Femur (tissue), 1 donor: ENCODE measurements at places on chromosomes 5 and 9.

- no peak for DNase-seq
These were observed 35.7 kb upstream of the OTULINL start for GRCh38 chr5:14545862-14546261.

GRCh38 chr9:88766778-88767503, 224.3 kb upstream of the S1PR3 start:
- DNase-seq = no peak

DNA sequence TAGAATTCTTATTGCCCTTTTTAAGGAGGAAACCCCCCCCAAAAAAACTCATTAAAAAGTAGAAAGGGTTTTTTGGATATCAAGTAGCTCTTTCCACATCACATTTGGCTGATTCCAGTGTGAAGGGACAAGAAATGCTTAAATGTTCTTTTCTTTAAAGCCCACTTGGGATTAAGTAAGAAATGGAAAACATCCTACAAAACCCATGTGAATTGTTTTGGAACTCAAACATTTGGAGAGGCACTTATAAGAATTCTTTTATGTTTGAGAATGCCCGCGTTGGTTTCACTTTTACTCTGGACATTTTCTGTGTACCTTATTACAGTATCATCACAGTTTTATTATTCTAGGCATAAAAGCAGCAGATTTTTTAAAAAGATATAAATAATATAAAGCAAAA, 301.1 kb upstream of the ACTBL2 start:
- DNase-seq = no peak

DNA sequence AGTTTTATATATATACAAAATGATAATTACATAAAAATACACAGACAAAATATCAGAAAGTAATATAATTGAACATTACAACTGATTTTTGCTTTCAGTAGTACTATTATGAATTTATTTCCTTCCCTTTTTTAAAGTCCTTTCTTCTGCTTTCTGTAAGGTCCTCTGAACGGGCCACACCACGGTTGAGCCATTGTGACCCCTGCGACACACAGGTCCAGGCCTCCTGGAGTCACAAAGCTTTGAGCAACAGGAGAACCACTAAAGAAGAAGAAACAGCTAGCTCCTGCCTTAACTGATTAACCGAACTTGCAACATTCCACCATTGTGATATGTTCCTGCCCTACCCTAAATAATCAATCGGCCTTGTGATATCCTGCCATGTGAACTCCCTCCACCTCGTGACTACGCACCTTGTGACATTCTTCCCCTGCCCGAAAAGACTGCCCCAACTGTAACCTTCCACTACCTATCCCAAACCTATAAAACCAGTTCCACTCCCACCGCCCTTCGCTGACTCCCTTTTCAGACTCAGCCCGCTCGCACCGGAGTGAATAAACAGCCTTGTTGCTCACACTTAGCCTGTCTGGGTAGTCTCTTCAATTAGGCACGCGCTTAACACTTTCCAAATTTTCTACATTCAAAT, 375.0 kb upstream of the RFX3 start:
- DNase-seq = no peak

DNA sequence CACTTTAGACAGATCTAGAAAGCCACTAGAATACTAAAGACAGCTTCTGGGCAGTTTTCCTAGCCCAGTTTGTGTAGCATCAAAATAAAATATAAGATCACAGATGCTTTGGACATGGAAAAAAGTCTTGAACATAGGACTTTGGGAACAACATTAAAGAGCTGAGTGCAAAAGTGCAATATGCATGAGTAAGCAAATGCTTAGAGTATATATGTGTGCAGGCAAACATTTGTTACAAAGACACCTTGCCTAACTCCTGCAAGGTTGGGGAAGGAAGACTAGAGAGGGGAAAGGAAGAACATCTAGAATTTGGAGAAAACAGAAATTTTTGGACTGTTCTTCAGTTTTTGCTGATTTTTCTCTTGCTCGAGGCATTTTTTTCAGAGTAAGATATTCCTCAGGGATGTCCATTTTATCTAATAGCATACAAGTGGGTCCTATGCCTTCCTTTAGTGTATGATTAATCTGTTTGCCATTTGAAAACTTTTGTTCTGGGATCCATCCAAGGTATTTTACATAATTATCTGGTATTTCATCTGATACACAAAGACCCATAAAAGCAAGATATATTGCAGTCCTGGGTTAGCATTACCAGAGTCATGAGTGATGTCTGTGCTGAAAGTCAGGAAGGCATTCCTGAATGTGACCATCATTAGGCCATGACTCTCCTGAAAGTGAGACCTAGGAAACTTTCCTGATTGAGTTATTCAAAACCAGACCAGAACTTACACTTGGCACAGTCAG, 142.0 kb upstream of the RGMB start:
- DNase-seq = no peak

GRCh38 chr9:122005597-122005996, 87.5 kb downstream of the TTLL11 start:
- no peak for DNase-seq

DNA sequence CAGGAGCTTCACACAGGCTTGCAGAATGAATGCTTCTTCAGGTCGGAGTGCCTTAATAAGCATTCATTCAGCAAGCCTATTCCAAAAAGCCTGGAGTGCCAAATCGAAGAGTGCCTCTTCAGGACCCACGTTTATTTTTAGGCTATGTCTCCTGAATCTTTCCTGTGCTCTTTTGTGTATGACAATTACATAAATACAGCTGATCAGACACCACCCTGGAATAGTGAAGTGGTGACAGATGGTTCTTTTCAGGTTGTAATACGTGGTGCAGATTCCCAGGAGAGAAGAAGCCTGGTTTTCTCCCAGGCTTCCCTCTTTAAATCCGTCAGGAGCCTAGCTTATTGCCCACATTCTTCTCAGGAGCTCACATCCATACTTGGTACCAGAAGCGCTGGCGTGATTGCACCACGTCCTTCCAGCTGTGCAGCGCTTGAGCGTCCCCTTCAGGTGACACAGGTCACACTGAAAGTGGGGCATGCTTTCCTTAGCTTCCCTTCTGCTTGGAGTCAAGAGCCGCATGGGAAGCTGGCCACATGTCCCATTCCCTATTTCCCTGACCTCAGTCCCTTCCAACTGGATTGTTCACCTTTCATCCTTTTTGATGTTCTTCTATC, 123.1 kb downstream of the ADCY2 start:
- DNase-seq = no peak

- no peak for DNase-seq
These were observed 29.1 kb downstream of the TSPAN17 start for GRCh38 chr5:176676361-176676824.

GRCh38 chr5:6307304-6307703, 71.0 kb downstream of the MED10 start:
- no peak for DNase-seq

GRCh38 chr5:135834639-135835529, at the start of gene SLC25A48:
SLC25A48 (plus strand) TSS chr5:135834663; CDS start chr5:135834848, 185 bp downstream.
- DNase-seq = peak; percentile 54

- DNase-seq = no peak
These were observed 9.6 kb upstream of the FLT4 start for GRCh38 chr5:180658774-180659564.

GRCh38 chr9:89955144-89955543, 350.3 kb downstream of the GADD45G start:
- DNase-seq = no peak

DNA sequence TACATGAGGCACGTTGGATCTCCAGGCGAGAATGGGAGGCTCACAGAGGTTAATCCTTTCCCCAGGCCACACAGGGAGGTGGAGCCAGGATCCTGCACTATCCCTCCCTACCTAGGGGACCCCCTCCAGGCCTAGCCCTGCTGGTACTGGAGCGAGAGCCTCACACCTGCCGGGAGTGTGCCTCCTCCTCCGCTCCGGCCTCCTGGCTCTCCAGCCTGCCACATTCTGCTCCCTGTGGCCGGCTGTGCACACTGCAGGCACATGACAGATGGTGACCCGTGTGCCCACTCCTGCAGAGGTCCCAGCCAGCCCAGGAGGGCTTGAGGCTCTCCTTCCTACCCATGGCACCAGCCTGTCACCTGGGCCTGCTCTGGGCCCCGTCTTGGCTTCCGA, 93.4 kb downstream of the RXRA start:
- DNase-seq = no peak

GRCh38 chr5:620586-621180, 8.5 kb downstream of the CEP72 start:
- no peak for DNase-seq

GRCh38 chr5:17064241-17064640, 128.2 kb upstream of the MYO10 start:
- no peak for DNase-seq

DNA sequence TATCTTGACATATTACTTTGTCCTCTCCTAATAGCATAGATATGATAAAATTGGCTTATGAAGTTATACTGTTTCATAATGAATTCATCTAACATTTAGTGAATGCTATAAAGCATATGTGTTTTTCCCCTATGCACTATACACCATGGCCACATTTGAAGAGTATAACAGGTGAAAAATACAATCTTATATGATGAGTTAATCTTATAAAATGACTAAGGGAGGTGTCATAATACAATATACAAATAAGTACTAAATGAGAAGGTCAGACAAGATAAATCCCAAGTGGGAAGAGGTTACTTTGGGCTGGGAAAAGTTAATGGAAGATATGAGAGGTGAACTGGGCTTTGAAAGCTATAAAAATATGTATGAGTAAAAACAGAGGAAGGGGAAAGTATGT, 174.4 kb downstream of the PCSK1 start:
- no peak for DNase-seq

DNA sequence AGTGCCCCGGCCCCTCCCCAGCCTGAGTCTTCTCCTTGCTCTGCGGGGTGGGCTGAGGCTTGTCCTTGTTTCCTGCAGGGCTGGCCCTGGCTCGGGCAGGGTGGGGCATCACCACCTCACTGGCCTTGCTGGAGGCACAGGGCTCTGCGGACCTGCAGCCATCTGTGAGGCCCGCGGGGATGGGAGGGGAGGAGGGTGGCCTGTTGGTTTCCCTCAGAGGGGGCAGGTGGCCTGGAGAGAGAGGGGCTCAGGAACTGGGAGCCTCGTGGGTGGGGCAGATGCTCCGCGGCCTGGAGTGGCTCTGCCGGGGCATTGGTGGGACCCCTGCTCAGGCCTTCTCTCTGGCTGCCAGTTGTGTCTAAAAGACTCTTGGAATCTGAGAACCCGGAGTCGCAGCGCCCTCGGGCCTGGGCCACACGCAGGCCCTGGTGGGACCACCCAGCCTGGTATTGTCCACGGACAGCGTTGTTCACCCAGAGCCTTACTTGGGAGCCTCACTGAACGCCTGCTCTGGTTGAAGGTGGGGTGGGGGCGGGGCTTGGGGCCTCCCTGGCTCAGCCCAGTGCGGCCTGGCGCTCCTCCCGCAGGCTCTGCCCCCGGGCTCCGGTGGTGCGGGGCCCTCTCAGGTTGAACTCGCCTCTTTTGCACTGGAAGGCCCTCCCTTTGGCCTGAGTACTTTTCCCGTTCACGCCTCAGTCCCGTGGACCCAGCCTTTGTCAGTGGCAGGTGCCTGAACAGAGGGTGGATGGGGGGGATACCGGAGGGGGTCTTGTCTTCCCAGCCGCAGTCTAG, 111.3 kb downstream of the RXRA start:
- DNase-seq = peak; percentile 43

DNA sequence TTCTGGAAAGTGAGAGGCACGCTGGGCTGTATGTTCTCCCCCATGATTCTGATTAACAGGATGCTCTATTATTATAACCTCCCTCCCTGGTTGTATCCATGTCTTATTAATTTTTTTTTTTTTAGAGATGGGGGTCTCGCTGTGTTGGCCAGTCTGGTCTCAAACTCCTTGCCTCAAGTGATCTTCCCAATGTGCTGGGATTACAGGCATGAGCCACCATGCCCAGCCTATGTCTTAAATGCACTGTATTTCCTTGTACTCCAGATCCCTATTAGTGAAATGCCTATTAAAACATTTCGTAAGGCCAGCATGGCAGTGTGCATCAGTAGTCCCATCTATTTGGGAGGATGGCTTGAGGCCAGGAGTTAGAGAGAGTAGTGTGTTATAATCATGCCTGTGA, 7.0 kb downstream of the TIGD6 start:
- DNase-seq = no peak
